ENCODE measurements at places on chromosomes 4 and X. TPM values are rescaled to one million over a fixed set of nuclear protein-coding genes. Genes with fewer than 3 reads are reported as not detected.

- H3K4me3 ChIP-seq = no peak overlapping the region
- no peak for DNase-seq
- no peak overlapping the region for H3K27ac ChIP-seq
- peaks cover 1% of the 10 kb centered on the region for H3K36me3 ChIP-seq
Observed at GRCh38 chr4:21102667-21103066, 402.4 kb downstream of the PACRGL start.

- no peak overlapping the region for H3K27ac ChIP-seq
- no peaks in the 10 kb centered on the region for H3K27me3 ChIP-seq
- DNase-seq = no peak
- H3K4me1 ChIP-seq = peaks cover 5% of the 10 kb centered on the region
Observed at GRCh38 chr4:75544870-75545269, 11.0 kb upstream of the ODAPH start.

GRCh38 chr4:97752599-97752998, 390.7 kb downstream of the STPG2 start:
- DNase-seq = no peak
- H3K27ac ChIP-seq = no peak overlapping the region
- peaks cover 14% of the 10 kb centered on the region for H3K27me3 ChIP-seq
- H3K36me3 ChIP-seq = no peaks in the 10 kb centered on the region

Gene TCEAL6
- not detected for total RNA-seq

Gene POU3F4
- not detected for total RNA-seq

- no peaks in the 10 kb centered on the region for H3K36me3 ChIP-seq
- peaks cover 23% of the 10 kb centered on the region for H3K4me1 ChIP-seq
- DNase-seq = no peak
- H3K27ac ChIP-seq = peak overlapping the region; percentile 55
Observed at GRCh38 chr4:81256059-81256970, 41.3 kb upstream of the PRKG2 start.

GRCh38 chrX:40310016-40310415, 212.3 kb upstream of the BCOR start:
- H3K4me1 ChIP-seq = no peaks in the 10 kb centered on the region
- H3K27ac ChIP-seq = no peak overlapping the region
- no peak for DNase-seq

DNA sequence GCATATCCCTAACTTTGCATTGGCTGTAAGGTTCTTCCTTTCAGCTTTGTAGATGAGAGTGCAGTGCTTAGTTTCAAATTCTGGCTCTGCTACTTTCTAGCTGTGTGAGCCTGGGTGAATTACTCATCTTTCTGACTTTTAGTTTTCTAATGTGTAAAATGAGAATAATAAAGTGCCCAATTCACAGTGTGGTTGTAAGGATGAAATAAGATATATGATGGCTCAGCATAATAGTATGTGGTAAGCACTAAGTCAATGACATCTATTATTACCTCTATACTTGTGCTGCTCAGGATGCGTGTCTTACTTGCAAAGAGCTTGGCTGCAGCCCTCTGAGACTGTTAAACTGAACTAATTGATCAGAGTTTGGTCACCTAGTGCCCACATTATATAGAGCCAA, 30.6 kb upstream of the ETNPPL start:
- no peaks in the 10 kb centered on the region for H3K36me3 ChIP-seq
- no peak for DNase-seq
- no peak overlapping the region for H3K27ac ChIP-seq
- no peak overlapping the region for H3K4me3 ChIP-seq

Gene SLC38A5
- 2.6 TPM for total RNA-seq

Gene SHOX
- total RNA-seq = 0.15 TPM

GRCh38 chr4:87566276-87566675, 37.1 kb upstream of the SPARCL1 start:
- H3K27me3 ChIP-seq = no peaks in the 10 kb centered on the region
- DNase-seq = no peak
- no peak overlapping the region for H3K27ac ChIP-seq

DNA sequence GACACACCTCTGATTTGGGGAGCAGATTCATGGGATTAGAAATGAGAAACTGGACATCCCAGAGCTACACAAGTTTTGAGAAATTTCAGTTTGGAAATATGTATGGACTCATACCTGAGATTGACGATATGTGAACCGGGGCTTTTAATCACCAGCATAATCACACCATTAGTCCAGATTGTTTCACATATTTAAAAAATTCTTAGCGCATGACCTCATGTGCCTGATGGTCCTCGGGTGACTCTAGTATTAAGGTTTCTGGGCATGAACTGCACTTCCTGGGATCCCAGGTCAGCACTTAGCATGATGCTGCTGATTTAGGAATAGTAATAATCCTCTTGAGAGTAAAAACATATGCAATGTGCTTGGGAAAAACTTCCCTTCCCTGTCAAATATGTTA, 91.9 kb upstream of the BCOR start:
- H3K27ac ChIP-seq = no peak overlapping the region
- H3K4me1 ChIP-seq = peaks cover 6% of the 10 kb centered on the region
- H3K4me3 ChIP-seq = no peak overlapping the region
- no peak for DNase-seq

DNA sequence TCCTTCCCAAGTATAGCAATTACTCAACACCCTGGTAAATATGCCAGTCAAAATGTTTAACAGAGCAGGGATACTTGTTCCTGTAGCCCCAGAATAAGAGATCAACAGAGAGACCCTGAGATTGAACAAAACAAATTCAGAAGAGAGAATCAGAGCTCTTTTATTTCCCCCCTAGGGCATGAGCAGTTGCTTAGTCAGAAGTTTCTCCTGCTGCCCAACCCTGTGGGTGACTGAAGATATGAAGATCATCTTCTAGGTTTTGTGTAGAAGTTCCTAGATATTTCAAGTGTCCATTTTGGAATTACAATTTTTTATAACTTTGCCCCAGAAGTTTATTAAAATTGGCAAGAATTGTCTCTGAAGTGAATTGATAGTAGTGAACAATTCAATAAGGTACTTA, 59.1 kb upstream of the RXFP1 start:
- peaks cover 22% of the 10 kb centered on the region for H3K27me3 ChIP-seq
- no peak overlapping the region for H3K4me3 ChIP-seq
- DNase-seq = no peak
- H3K36me3 ChIP-seq = no peaks in the 10 kb centered on the region

DNA sequence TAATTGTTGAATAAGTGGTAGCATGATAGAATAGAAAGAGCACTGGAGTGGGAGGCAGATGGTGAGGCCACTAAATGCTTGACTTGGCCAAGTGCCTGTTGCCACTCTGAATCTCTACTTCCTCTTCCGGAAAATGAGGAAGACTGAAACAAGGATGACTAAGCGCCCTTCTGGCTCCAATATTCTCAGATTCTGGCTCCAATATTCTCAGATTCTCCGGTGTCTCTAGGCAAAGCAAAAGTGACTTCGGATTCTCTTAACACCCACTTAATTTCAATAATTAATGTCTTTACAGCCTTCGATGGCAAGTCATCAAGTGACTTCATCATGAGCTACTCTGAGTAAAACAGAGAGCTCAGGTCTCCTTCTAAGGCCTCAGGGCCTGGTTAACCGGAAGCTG, 402.2 kb upstream of the FGF13 start:
- H3K36me3 ChIP-seq = no peaks in the 10 kb centered on the region
- no peak for DNase-seq
- H3K27me3 ChIP-seq = no peaks in the 10 kb centered on the region

DNA sequence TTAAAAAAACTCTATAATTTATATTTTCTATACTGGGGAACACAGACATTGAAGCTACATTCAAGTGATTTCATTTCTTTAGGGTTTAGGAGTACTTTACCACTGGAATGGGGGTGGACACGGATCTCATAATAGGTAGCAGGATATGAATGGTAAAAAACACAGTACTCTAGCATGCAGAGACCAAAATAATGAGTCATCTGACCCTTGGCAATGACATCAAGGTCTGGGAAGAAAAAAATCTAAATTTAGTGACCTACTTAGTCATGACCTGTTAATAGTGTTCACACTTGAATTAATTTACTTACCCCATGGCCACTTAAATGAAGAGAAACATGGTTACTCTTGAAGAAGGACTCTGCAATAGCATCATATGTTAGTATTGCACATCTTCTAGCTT, 187.9 kb downstream of the EPHA5 start:
- no peak overlapping the region for H3K4me3 ChIP-seq
- H3K27me3 ChIP-seq = no peaks in the 10 kb centered on the region
- no peaks in the 10 kb centered on the region for H3K36me3 ChIP-seq
- DNase-seq = no peak
- H3K4me1 ChIP-seq = peaks cover 8% of the 10 kb centered on the region

DNA sequence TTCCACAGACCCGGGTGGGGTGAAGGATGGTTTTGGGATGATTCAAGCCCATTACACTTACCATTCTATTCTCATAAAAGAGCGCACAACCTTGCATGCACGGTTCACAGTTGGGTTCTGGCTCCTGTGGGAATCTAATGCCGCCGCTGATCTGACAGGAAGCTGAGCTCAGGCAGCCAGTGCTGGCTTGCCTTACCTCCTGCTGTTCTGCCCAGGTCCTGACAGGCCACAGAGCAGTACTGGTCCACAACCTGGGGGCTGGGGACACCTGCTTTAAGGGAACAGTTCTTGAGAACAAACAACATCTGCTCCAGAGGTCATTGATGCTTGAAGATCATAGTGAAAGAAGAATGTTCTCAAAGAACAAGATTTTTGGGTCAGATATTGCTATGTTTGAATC, 8.0 kb upstream of the HS3ST1 start:
- no peaks in the 10 kb centered on the region for H3K4me1 ChIP-seq
- H3K4me3 ChIP-seq = no peak overlapping the region
- no peak overlapping the region for H3K27ac ChIP-seq
- no peaks in the 10 kb centered on the region for H3K36me3 ChIP-seq

GRCh38 chrX:11215191-11215921, 77.9 kb upstream of the AMELX start:
- peak; percentile 73 for DNase-seq
- no peak overlapping the region for H3K27ac ChIP-seq
- no peak overlapping the region for H3K4me3 ChIP-seq
- peaks cover 3% of the 10 kb centered on the region for H3K36me3 ChIP-seq
- H3K27me3 ChIP-seq = no peaks in the 10 kb centered on the region
- no peaks in the 10 kb centered on the region for H3K4me1 ChIP-seq

- no peak for DNase-seq
- H3K4me3 ChIP-seq = no peak overlapping the region
- H3K27ac ChIP-seq = peak overlapping the region; percentile 66
- no peaks in the 10 kb centered on the region for H3K27me3 ChIP-seq
- H3K36me3 ChIP-seq = no peaks in the 10 kb centered on the region
Observed at GRCh38 chr4:182179105-182179504, 64.1 kb upstream of the TENM3 start.

Gene C1QTNF7
- 0.53 TPM for total RNA-seq

DNA sequence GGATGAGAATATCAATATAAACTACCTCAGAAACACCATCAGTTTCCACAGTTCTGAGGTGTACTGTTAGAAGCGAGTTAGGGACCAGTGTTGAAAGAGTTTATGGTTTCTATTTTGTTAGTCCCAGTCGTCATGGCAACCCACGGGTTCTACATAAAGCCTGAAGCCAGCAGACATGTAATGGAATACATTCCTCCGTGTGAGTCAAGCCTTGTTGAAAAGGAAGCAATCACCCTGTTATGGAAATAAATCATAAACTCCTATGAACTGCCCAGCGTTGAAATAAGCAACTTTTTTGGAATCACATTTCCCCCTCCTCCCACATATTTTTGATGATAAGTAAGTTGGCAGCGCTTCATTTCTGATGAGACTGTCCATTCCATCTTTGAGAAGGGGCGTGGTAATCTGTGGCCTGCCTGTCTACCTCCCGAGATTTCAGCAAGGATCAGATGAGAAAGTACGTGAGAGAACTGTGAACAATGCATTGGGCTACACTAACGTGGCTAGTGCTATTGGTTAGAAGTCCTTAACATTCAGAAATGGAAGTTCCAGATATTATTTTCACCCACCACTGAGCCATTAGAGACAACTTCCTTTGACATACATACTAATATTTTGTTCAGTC, 40.4 kb upstream of the PDHA1 start:
- no peak for DNase-seq
- H3K27ac ChIP-seq = peak overlapping the region; percentile 78
- no peaks in the 10 kb centered on the region for H3K27me3 ChIP-seq
- H3K4me3 ChIP-seq = no peak overlapping the region

Gene DCAF12L1
- total RNA-seq = not detected

DNA sequence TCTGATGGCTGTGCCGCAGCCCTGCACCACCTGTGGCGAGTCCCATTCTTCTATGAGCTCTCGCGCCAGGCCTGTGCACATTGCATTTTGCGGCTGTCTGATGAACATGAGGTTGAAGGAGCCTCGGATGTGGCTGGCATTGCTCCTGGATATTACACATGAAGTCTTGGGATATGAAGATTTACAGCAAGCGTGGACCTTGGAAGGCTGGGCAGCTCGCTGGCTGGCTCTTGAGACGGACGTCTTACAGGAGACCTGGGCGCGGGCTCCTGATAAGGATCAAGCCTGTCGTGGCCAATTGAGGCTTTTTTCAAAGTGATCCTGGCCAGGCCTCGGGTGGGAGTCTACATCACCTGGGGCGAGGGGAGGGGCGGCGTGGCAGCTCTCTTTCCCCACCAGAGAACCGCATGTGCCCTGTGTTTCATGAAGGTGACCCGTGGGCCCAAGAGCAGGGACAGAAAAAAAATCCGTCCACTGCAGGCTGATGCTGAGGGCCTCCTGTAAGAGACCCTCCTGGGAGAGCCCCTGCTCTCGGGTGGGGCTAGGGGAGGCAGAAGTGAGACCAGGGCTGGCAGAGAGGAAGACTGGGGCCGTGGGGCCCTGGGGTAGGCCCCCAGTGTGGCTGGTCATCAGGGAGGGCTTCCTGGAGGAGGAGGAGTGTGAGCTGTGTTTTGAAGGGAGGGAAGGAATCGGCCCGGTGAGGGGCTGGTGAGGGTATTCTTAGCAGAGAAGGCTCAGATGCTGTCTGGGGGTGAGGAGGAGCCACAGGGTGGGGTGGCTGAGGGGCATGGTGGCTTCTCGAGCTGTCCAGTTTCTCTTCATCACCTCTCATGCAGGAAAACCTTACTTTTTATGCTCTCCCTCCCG, 23.6 kb downstream of the CPZ start:
- peaks cover 11% of the 10 kb centered on the region for H3K27me3 ChIP-seq
- H3K27ac ChIP-seq = no peak overlapping the region
- H3K4me1 ChIP-seq = no peaks in the 10 kb centered on the region
- no peak overlapping the region for H3K4me3 ChIP-seq
- H3K36me3 ChIP-seq = no peaks in the 10 kb centered on the region
- DNase-seq = peak; percentile 64

Gene GPAT3
- total RNA-seq = 0.07 TPM

- peaks cover 20% of the 10 kb centered on the region for H3K36me3 ChIP-seq
- peak overlapping the region; percentile 78 for H3K27ac ChIP-seq
- no peak for DNase-seq
- no peak overlapping the region for H3K4me3 ChIP-seq
- peaks cover 11% of the 10 kb centered on the region for H3K4me1 ChIP-seq
- H3K27me3 ChIP-seq = no peaks in the 10 kb centered on the region
Observed at GRCh38 chrX:154401045-154401799, 3.0 kb downstream of the RPL10 start.

GRCh38 chr4:22573641-22574040, 57.8 kb upstream of the ADGRA3 start:
- no peak overlapping the region for H3K27ac ChIP-seq
- H3K4me3 ChIP-seq = no peak overlapping the region
- H3K4me1 ChIP-seq = peaks cover 32% of the 10 kb centered on the region
- H3K36me3 ChIP-seq = peaks cover 3% of the 10 kb centered on the region

Gene PLP1
- total RNA-seq = 1.2 TPM

Gene COL4A6
- total RNA-seq = 4.5 TPM

Gene MAGEA1
- not detected for total RNA-seq

Gene SPRY1
- total RNA-seq = 61.4 TPM

Gene DMRTC1
- total RNA-seq = not detected
